ENCODE measurements at places on chromosomes 5 and 9.

GRCh38 chr5:35354751-35355150 is 124.5 kb upstream of the PRLR start:
- DNase-seq, result no peak

GRCh38 chr5:113598150-113598549 is 84.7 kb downstream of the YTHDC2 start:
- DNase-seq, result no peak

DNA sequence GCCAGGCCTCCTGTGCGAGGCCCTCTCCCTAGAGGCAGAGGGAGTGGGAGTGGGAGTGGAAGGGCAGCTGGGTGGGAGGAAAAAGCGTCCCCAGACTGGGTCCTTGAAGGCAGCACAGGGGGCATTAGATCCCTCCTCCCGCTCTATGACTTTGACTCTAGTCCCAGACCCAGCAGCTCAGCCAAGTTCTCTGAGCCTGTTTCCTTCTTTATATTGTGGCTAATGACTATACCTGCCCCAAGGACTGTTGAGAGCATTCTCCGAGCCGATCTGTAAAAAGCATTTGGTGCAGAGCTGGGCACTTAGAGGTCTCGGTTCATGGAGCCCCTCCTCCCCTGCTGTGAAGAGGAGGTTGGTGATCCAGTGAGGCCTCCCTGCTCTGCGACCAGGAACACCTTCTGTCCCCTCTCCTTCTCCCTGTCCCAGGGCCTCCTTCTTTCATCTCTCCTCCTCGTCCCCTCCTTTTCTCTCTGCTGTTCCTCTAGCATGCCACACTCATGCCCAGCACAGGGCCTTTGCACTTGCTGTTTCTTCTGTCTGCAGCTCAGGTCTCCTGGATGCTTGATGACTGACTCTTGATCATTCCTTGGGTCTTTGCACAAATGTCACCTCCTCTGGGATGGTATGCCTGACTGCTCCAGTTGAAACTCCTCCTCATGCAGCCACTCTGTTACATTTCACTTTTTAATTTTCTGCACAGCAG is 23.4 kb upstream of the PSD2 start:
- DNase-seq, result no peak

- no peak for DNase-seq
Observed at GRCh38 chr9:81303658-81304057, 385.7 kb downstream of the TLE1 start.

DNA sequence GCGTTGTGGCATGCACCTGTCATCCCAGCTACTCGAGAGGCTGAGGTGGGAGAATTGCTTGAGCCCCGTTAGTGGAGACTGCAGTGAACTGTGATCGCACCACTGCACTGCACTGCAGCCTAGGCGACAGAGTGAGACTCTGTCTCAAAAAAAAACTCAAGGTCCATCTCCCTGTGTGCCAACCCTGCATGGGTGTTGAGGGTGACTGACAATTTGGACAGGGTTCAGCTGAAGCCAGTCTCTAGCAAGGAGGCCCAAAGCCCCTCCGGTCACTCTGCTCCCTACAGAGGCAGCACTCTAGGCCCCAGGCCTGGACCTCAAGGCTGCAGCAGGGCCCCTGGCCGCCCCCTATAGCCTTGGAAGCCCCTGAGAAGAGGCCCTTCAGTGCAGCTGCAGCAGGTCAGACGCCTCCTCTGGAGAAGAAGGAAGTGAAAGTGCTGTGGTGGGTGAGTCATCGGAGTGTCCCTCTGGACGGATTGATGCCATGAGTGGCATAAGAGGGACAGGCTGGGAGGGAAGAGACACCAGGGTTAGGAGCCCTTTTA is 39.2 kb upstream of the NEK6 start:
- DNase-seq, result no peak

DNA sequence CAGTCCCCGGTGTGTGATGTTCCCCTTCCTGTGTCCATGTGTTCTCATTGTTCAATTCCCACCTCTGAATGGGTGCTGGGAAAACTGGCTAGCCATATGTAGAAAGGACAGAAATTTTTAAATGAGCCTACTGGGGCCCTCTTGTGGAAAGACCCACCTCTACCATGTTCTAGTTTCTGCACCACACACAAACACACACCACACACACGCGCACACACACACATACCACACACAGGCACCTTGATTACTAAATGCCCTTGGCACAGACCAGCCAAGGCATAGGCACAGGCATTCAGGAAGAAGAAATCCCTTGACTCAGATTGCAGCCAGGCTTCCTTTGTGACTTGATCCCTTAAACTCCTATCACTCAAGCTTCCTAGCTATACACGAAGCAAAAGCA is 60.5 kb downstream of the SIL1 start:
- DNase-seq, result no peak

GRCh38 chr9:75683591-75683990 is 206.9 kb upstream of the PCSK5 start:
- no peak for DNase-seq

- no peak for DNase-seq
Observed at GRCh38 chr9:96008502-96009222, 133.2 kb downstream of the ERCC6L2 start.

- no peak for DNase-seq
Observed at GRCh38 chr5:92460505-92460904, 1077.4 kb upstream of the ARRDC3 start.

- DNase-seq, result no peak
Observed at GRCh38 chr9:69019808-69020207, 5.9 kb upstream of the PRKACG start.

GRCh38 chr5:75623846-75624245 is 12.6 kb downstream of the ANKDD1B start:
- no peak for DNase-seq

DNA sequence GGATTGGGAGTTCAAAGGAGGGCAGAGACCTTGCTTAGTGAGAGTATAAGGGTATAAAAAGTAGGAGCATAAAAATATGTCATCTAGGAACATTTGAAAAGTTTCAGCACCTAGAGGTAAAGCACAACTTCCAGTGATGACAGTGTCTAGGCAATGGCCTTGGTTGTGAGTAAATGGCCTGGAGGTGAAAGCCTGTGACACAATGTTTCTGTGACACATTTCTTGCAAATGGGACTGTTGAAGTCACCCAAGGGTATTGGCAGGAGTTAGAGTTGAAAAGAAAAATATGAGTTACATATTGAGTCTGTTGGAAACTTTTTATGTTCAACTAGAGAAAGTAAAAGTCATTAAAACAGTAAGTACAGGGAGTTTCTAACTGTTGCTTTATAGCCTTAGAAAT is 14.8 kb downstream of the C5orf47 start:
- no peak for DNase-seq

Measured in stimulated activated CD4-positive, alpha-beta T cell treated with anti-CD3 and anti-CD28 coated beads, TNF-alpha, amount 100 ng/mL, for 24 hours (primary cell).